Stimulated activated CD4-positive, alpha-beta T cell treated with anti-CD3 and anti-CD28 coated beads, TNF-alpha, amount 100 ng/mL, for 48 hours (primary cell): ENCODE measurements at places on chromosomes 3 and 15.
A peak's percentile ranks its signal among the peaks of the same experiment; 100 is the strongest.

- no peak for DNase-seq
These were observed 225.2 kb downstream of the WDR72 start for GRCh38 chr15:53534105-53534839.

- no peak for DNase-seq
These were observed 9.7 kb downstream of the STOML1 start for GRCh38 chr15:73982222-73982962.

- DNase-seq: no peak
These were observed 204.4 kb upstream of the TGFBR2 start for GRCh38 chr3:30401971-30402370.

DNA sequence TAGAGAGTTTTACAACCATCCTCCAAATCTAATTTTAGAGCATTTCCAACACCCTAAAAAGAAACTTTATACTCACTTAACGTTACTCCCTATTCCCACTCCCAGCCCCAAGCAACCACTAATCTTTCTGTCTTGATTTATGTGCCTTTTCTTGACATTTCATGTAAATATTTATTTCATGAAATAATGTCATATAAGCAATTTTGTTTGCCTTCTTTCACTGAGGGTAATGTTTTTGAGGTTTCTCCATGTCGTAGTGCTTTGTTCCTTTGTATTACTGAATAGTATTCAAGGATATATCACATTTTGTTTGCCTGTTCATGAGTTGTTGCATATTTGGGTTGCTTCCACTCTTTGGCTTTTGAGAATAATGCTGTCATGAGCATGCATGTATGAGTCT is 155.4 kb upstream of the PLAAT1 start:
- no peak for DNase-seq

DNA sequence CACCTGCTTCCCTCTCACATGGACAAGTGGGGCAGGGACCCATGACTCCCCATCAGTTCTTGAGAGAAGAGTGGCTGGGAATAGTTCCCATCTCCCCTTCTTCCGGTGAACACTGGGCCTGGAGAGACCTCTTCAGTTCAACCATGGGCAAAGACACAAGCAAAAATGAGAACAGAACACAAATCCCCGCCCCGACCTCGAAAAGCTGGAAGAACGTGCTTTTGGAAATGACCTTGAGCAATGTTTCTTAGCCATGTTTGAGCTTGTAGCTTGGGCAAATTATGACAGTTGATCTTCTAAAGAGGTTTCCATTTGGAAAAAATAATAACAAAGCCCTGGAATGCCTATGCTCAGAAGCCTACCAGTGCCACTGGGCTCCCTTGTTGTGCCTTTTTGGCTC is 59.0 kb downstream of the FAM174B start:
- DNase-seq: no peak

DNA sequence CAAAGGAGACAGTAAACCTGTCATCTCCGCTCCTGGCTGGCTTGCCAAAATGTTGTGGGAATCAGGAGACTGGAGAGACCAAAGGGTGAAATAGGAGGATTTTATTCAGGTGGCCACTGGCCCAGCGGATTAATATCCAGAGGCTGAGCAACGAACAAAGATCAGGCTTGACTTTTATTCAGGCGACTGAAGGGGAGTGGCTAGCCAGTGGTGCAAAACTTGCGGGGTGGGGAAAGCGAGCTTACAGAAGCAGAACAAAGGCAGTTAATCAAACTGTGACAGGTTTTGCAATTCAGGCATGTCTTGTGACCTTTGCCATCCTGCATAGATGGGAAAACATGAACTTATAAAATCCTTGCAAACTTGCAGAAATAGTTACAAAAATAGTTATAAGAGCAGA is 19.8 kb upstream of the ACAD9 start:
- DNase-seq: no peak

GRCh38 chr15:89654847-89655805 is at the start of gene KIF7:
Gene KIF7 (minus strand): TSS chr15:89655467. CDS start chr15:89652930, 2,537 bp downstream.
- no peak for DNase-seq

GRCh38 chr3:151675858-151676615 is 57.7 kb upstream of the AADACL2 start:
- no peak for DNase-seq

- DNase-seq: no peak
These were observed 1.3 kb downstream of the ACTR8 start for GRCh38 chr3:53880396-53881345.

GRCh38 chr15:41241221-41241964 is 10.3 kb downstream of the CHP1 start:
- DNase-seq: no peak

GRCh38 chr3:198071602-198072287 is 111.7 kb downstream of the LMLN start:
- DNase-seq: peak; percentile 47

DNA sequence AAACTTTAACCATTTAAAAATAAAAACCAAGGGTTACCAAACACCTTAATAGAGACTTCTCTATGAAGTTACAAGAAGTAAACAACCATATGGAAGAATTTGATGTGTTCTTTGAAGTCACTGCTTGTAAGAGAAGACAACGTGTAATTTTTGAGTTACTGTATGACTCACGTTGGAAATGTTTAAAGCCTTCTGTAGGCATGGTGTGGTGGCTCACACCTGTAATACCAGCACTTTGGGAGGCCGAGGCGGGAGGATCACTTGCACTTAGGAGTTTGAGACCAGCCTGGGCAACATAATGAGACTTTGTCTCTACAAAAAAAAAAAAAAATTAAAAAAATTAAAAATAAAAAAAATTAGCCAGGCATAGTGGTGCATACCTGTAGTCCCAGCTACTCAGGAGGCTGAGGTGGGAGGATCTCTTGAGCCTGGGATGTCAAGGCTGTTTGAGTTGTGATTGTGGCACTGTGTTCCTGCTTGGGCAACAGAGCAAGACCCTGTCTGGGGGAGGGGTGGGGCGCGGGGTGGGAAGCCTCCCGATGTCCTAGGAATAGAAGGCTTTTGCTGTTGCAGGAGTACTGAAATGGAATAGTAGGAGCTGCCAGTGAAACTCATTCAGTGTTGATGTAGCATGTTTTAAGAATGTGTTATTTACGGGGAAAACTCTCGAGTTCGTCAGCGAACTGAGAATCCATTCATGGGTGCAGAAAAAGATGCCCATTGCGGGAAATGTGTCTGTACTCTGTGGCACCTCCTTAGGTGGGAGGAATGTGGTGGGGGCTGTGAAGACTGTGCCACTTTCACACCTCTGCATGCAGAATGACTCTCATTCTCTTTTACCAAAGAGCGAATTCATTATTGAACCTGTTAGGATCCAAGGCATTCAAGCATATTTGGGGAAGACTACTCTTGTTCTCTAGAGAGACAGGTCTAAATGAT is 134.2 kb downstream of the FNDC3B start:
- no peak for DNase-seq

- DNase-seq: no peak
These were observed 796.4 kb upstream of the ARPP21 start for GRCh38 chr3:34842706-34843480.

DNA sequence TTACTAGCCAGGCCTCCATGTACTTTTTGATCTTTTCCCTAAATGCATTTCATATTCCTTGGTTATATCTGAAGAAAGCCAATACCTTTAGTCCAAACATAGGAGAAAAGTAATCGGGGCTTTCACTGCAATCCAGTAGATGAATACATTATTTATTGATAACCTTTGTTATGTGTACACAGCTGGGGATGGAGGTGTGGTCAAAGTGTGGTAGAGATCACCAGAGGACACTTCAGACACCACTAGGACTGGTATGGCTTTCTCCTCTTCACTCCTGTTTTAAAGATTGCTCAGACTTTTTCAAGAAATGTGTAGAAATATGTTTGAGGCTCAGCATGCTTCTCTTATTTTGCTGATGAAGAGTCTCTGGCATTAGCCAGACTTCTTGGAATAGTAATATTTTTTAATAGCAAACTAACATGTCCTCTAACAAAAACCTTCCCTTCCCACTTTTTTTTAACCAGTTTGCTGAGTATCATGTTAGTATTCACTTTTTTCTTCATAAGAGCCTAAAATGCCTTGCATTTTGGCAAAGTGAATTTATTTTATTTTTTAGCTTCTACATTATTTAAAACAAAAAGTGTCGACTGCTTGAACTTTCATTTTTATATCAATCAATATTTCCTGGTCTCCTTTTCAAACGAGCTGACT is 65.6 kb upstream of the MBNL1 start:
- DNase-seq: no peak

- no peak for DNase-seq
These were observed 789.8 kb downstream of the TUSC7 start for GRCh38 chr3:117499189-117499870.

- DNase-seq: no peak
These were observed 75.6 kb upstream of the ICE2 start for GRCh38 chr15:60554494-60554893.

DNA sequence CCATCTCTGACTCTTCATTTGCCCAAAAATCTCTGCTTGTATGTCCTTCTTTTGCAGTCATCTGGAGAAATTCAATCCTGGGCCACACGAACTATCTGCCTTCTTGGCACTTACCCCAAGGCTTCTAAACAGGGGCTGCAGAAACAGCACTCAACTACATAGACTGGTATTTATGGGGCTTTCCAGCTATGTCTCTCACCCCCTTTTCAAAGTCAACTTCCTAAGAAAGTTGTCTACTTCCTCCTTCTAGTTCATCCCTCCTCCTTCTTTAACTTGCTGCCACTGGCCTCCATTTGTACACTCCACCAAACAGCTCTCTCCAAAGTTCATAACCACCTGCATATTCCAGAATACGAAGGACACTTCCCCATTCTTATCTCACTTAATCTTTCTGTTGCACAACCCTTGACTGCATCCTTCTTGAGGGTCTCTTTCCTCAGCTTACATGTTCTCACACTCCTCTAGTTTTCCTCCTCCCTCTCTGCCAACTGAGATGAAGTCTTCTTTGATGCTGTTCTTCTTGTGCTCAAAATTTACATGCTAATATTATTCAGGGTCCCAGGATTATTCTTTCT is 55.2 kb downstream of the PLD1 start:
- DNase-seq: no peak

GRCh38 chr15:75694241-75695182 is 18.1 kb downstream of the CSPG4 start:
- DNase-seq: no peak

- no peak for DNase-seq
These were observed 73.4 kb downstream of the PLXNA1 start for GRCh38 chr3:127056281-127056680.

DNA sequence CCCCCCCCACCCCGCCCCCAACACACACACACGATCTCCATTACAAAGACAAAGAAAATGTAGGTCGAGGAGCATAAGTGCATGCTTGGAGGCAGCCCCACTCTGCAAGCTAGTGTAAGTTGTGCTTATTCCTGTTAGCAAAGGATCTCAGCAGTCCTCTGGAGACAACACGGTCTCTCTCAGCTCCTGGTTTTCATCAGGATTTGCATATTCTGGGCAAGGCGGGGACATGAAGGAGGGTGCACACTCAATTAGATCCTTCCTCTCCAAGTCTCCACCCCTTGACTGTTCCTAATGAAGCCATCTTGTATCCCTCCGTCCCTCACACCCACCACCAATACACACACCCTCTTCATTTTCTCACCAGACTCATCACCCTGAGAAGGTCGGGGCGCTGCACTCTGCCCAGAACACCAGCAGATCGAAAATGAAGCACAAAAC is 63.8 kb downstream of the MRPL46 start:
- no peak for DNase-seq

DNA sequence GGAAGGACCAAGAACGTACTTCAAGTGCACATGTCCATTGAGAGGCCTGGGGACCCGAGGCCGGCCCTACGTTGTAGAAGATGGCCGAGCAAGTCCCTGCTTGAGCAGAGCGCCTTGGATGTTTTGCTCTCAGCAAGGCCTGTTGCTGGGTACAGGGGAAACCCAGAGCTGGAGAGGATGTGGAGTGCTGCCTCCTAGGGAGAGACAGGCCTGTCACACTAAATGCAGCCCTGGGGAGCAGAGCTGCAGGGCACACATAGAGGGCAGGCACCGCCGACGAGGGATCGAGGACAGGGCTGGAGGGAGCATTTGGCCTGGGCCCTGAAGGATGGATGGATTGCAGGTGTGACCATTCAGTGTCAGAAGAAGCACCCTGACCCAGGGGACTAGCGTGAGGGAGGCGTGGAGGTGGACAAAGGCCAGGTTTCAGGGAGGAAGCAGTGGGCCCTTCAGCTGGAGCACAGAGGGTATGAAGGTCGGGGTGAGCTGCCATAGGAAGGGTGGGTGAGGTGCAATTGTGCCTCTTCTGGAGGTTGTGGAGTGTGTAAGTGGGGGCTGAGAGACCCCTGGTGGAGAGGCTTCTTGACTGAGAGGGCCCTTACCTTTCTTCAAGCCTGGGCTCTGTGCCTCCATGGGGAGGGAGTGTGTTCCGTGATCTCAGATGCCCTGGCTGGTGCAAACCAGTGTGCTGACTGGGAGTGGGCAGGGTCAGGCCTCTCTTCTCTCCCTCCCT is 142.4 kb downstream of the CHDH start:
- no peak for DNase-seq

- DNase-seq: no peak
These were observed 3.8 kb upstream of the KIF23 start for GRCh38 chr15:69410248-69410874.
